Stimulated activated CD8-positive, alpha-beta memory T cell treated with anti-CD3 and anti-CD28 coated beads, Interleukin-12 subunit alpha, Interleukin-12 subunit beta, amount 100 ng/mL, for 4 hours (primary cell): ENCODE measurements at places on chromosomes 6 and 20.

DNA sequence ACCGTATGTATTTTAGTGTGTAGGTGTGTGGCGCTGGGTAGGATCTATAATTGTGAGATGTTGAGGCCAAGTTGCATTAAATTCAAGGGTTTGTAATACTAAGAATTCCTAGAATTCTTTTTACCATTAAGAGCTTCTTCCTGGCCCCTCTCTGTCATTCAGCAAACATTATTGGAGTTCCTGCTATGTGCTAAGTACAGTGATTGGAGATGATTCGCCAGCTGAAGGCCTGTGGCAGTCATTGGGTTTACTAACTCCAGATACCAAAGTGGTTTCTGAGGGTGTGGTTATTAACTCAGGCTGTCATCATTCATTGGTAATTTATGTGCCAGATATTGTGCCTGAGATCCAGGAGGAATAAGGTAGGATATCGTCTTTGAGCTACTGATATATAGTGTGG is 167.1 kb downstream of the LAMA2 start:
- no peak for DNase-seq

GRCh38 chr6:98984121-98984520 is 36.4 kb upstream of the FBXL4 start:
- no peak for DNase-seq

- no peak for DNase-seq
These were observed 9.2 kb upstream of the RAB22A start for GRCh38 chr20:58300321-58300720.

DNA sequence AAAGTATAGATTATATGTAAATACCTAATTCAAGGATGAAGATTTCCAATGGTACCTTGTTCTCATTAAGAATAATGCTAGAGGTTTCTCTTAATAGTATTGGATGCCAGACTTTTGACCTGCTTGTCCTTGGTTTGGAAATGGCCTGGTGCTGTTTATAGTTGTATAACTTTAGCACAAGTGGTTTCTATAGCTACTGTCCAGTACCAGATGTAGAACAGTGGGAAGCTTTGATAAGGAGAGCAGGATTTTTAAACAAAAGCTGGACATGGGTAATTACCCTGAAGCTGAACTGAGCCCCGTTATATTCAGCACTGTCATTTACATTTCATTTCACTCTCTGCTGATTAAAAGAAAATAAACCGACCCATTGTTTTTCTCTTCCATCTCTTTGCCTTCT is 43.7 kb downstream of the TRMT11 start:
- no peak for DNase-seq

DNA sequence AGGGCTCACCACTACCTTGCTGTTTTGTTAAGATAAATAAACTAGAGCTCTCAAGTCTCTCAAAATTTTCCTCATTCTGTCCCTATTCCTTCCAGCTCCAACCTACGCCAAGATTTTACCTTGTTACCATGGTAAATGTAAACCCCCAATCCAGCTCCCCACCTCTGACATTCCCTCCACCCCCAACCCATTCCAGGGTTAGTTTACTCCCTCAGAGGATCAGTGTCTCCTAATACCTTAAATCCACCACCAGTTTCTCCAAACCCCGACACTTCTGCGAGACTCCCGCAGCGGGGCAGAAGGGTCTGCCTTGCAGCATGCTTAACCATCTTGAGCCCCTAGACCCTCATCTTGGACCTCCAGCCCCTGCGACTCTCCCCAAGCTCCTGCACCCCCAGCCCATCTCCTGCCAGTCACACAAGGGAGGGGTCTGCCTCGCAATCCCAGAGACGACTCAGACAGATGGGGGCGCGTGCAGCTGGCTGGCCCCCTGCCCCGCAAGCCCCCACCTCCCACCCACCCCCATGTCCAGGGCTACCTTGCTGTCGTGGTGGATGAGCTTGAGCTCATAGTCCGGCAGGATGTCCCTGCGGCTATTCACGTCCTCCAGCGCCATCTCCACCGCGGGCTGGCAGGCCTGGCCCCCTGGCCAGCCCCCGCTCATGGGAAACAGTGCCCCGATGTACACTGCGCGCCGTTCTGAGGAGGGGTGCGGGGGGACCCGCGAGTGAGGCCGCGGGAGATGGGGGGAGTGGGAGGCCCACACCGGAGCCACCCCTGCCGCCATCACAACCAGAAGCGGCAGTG is 5.8 kb downstream of the GABBR1 start:
- no peak for DNase-seq

DNA sequence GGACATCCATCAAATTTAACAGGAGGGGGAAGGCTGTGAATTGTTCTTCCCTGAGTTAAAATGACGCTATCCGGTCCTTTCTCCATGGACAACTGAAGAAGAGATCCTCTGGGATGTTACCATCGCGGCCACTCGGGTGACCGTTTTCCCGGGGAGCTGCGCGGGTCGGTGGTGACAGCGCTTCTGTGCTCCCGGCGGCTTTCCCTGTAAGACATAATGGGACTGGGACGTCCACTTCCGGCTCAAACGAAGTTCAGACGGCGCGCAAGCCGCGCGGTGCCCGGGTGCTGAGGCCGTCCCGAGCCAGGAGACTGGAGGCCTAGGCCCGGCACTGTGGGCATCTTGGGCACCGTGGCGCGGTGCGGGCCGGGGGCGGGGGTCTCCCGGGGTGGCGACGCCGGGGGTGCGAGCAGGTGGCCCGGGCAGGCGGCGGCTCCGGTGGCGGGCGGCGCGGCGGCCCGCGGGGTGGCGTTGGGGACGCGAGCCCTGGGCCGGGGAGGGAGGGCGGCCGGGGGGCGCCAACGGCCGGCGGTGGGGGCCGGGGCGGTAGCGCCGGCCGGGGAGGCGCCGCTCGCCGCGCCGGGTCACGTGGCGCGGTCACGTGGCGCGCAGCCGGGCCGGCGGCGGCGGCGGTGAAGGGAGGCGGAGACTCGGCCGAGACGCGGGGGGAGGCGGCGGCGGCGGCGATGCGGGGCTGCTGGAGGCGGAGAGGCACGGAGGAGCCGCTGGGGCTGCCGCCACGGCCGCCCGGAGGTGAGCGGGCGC is 63.6 kb downstream of the GTF2H5 start:
- peak; percentile 61 for DNase-seq

DNA sequence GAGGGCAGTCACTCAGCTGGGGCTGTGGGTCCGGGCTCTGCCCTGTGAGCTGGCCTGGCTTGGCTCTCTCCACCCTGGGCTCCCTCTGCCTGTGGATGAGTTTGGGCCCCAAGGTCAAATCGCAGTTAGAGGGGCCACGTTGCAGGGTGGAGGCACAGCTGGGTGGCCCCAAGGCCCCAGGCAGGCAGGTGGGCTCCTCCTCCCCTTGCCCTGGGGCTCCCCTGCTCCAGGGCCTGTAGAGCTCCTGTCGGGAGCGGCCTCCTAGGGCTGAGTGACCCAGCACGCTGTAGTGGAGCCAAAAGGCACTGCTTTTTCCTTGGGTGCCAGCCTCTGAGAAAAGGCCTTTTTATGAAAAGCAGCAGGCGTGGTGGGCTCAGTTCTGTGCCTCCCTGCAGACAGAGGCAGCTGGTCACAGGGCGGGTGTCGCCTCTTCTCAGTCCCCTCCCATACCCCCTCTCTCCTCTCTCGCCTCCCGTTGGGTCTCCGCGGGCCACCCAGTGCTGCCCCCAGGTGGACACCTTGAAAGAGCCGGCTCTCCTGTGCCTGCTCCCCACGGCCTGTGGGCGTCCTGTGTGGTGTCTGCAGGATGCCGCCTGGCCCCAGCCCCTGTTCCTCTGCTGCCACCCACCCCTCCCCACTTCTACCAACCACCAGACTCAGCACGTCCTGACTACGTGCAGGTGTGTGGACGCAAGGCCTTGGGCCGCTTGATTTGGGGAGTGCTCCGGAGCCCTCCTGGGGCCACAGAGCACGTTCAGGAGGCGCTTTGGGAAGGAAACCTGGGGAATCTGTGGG is 13.2 kb downstream of the SS18L1 start:
- DNase-seq: peak; percentile 39

DNA sequence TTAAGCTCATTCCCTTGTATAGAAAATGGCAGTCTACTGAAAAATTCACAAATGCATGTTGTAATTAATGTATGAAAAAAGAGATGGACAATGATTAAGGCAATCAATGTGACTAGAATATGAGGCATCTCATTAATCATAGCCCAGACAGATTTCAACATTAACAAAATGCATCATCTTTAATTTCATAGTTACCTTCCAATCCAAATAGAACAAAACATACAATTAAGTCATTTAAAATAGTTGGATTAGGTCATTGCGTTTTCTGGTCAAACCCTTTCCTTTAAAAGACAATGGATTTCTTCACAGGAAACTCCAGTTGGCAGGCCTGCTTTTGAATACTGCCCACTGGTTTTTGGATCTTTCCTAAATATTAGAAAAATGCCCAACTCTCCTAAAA is 203.9 kb downstream of the HAO1 start:
- DNase-seq: no peak

DNA sequence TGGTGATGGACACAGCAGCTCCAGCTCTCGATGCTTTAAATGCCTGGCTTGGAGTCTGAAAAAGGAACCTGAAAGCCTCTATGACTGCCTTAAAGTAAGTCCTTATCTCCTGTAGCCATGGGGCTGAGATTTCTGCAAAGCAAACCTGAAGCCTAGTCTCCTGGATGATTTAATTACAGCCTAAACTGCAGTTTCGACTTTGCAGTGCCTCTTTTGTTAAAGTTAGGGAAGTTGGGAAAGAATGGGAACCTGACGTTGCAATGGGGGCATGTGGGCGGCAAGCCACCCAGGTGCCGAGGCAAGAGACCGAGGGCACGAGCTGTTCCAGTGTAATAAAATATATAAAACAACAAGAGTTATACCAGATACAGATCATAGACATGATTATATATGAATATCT is 11.7 kb upstream of the TCFL5 start:
- no peak for DNase-seq

GRCh38 chr6:70633870-70634269 is 33.8 kb upstream of the SMAP1 start:
- DNase-seq: no peak

DNA sequence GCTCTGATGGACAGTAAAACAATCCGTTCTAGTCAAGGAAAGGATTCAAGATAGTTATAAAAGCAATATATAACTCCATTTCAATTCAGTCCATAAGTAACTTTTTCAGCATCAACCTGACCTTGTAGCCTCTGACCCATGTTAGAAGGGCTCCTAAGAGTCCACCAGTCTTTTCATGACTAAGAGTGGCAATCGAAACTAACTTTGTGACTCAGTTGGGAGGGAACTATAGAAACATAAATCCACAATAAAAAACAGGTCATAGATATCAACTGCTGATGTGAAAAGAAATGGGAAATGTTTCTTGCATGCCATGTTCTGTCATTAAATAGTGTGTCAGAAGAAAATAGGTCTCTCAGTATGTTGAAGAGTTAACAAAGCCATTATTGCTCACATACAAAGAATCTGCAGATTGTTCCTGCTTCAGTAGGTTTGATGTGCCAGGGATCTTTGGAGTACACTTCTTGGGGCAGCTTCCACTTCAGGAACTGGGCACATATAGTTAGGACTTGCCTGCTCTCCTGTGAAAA is 16.2 kb upstream of the RBL1 start:
- no peak for DNase-seq

DNA sequence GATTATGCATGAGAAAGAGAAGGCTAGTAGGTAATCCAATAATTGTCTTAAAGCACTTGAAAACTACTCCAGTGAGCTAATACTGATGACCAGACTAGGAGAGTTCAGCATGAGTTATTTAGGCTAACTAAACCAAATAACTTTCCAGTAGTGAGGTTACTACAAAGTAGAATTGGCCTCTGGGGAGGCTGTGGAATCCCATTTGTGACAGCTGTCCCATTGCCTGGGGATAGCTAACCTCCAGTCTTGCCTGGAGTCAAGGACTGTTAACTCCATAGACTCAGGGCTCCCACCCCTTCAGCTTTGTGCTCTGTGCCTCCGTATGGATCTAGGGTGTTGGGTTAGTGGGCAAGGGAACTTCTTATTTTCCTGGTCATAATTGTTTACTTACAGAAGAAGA is 51.0 kb downstream of the KCNQ5 start:
- no peak for DNase-seq

DNA sequence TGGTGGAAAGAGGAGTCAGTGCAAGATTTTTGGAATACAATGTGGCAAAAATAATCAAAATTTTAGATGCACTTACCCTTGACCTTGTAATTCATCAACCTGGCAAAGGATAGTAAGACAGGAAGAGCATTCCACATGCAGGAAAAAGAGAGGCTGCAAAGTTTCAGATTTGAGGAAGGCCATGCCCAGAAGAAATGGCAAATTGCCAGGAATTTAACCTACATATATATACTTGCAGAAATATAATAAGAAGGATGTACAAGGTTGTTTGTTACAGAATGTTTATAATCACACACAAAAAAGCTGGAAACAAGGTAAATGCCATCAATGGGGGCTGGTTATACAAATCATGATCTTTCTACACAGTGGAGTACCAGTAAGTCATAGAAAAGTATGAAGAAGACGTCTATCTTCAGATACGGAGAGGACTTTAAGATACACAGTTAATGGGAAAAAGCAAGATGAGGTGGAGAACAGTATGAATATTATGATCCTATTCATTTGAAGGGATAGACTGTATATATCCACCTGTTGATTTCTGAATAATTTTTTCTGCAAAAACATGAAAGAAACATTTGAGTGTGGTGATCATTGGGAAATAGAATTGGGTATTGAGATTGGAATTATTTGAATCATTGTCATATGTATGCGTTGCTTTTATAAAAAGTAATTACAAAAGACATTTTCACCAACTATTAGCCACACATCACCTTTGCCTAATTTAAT is 253.8 kb downstream of the TBC1D7 start:
- no peak for DNase-seq
